Chondrocyte (in vitro differentiated cells): ENCODE measurements at places on chromosomes 2 and 18. TPM values are rescaled to one million over a fixed set of nuclear protein-coding genes. Genes with fewer than 3 reads are reported as not detected.

GRCh38 chr18:6444466-6445228 lies 29.9 kb upstream of the L3MBTL4 start:
- no peak for DNase-seq

- no peak for DNase-seq
These were observed 38.3 kb upstream of the PTPN4 start for GRCh38 chr2:119721462-119721861.

The MPPE1 gene
- 37.7 to 40.4 TPM (median 38.2 TPM) in 3 replicates for total RNA-seq

DNA sequence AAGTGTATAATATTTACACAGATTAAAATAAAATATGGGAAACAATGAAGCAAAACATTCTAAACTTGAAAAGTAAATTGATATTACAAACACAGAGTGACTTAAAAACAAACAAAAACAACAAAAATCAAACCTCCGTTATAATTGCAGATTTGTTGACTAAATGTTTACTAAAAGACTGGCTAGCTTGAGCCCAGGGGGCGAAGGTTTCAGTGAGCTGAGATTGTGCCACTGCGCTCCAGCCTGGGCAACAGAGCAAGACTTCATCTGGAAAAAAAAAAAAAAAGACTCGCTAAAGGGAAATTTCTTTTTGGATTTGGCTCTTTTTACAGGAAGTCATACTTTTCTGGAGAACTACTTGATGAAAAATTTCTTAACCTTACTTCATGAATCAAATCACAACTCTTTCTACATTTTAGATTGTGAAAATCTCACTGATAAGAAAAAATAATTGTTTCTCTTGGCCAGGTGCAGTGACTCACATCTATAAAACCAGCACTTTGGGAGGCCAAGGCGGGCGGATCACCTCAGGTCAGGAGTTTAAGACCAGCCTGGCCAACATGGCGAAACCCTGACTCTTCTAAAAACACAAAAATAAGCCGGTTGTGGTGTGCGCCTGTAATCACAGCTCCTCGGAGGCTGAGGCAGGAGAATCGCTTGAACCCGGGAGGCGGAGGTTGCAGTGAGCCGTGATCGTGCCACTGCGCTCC lies 9.7 kb downstream of the TFPI start:
- DNase-seq = no peak

The CFAP221 gene
- total RNA-seq = 0.45 to 0.65 TPM (median 0.46 TPM) in 3 replicates

The MERTK gene
- total RNA-seq = 3.1 to 6.4 TPM (median 3.2 TPM) in 3 replicates
